ENCODE measurements at places on chromosomes 6 and 20.

DNA sequence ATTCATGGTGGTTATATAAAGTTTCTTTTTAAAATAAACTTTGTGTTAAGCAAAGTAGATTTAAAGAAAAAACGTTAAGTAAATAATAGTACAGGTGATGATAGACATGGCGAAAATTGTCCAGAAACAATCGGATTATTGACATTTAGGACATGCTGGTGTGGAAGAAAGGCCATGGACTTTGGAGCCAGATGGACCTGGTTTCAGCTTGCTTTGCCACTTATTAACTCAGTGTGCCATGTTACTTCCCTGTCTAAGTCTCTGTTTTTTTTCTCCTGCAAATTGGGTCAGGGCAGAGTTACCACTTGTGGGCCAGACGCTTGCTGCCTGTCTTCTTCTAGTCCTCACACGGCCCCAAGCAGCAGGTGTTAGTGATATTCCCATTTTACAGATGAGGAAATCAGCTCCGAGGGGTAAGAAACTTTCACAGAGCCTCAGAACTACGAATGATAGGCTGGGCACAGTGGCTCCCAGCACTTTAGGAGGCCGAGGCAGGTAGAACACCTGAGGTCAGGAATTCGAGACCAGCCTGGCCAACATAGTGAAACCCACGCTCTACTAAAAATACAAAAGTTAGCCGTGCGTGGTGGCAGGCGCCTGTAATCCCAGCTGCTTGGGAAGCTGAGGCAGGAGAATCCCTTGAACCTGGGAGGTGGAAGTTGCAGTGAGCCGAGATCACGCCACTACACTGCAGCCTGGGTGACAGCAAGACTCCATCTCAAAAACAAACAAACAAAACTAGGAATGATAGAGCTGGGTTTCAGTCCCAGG, 12.4 kb downstream of the KIF3B start:
- DNase-seq: no peak

- no peak for DNase-seq
These were observed 66.7 kb upstream of the TOP1 start for GRCh38 chr20:40961686-40962640.

- DNase-seq: no peak
These were observed 58.2 kb upstream of the QKI start for GRCh38 chr6:163356324-163356723.

- no peak for DNase-seq
These were observed 17.8 kb upstream of the ZNF217 start for GRCh38 chr20:53611449-53611894.

- no peak for DNase-seq
These were observed 8.0 kb downstream of the TMEM181 start for GRCh38 chr6:158567871-158568401.

DNA sequence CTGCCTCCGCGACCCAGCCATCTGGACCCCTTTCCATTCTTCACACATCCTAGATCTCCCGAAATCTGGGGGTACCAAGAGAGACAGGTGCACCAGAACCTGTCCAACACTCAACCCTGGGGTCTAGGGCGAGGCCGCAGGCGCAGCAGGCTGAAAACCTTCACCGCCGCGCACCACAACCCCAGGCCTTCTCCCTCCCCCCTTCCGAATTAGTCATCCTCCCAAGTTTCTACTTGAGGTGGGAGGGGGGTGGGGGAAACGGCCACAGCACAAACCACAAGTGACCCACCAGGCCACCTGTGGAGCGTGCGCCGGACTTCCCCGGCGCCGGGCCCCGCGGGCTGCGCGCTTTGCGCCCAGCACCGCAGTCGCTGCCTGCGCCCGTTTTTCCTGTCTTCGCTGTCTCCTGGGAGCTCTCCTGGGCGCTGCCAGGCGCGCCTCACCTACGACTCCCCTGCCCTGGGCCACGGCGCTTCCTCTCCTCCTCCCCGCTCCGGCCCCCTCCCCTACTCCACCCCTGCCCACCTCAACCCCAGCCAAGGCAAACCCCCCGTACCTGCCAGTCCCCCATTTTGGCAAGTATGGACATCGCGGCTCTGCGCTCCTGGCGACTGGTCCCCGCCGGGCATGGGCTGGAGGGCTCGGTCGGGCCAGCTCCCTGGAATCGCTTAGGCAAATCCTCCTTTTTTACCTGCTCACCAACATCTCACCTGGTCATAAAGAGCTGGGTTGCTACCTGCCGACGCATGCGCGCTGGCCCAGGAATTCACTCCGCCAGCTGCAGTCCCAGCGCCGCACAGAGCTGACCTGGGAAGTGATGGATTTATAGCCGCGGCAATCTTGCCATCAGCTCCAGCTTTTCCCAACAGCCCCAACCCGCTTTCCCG, 4.2 kb upstream of the TFAP2A start:
- no peak for DNase-seq
